ENCODE measurements at places on chromosomes 7 and 10.

- no peak for DNase-seq
Observed at GRCh38 chr10:26556748-26557640, 118.9 kb downstream of the APBB1IP start.

DNA sequence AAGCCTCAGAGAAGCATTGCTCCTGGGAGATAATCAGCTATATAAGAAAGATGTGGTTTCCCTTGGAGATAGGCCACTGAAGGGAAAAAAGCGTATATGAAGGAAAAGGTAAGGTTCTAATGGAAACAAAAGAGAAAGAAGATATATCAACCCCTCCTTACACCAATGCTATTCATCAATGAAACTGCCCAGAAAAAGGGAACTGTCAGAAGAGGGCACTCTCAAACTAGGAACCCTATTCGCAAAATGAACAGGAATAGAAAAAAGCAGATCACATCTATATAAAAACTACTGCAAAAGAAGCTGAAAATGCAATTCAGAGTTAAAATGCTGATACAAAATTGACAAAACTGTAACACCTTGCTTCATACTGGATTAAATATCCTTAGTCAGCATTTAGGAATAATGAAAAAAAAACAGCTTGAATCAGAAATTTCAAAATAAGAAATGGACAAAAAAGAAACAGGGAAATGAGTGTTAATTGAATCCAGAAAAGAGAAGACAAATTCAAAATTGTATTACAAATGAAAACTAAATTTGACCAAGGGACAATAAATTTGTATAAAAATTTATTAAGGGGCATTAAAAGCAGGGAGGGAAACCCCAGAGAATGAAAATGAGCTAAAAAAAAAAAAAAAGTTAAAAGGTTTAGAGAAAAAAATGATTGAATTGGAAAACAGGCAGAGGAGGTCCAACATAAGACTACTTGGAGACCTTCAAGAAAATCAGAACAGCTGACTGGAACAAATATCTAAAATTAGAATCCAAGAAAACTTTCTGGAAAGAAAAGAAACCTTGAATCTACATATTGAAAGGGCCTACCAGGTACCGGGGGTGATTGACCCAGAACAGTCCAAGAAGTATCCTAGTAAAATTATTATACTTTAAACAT is 17.9 kb downstream of the NHLRC2 start:
- DNase-seq, result no peak

GRCh38 chr10:93410697-93411348 is 71.3 kb downstream of the MYOF start:
- DNase-seq, result no peak

DNA sequence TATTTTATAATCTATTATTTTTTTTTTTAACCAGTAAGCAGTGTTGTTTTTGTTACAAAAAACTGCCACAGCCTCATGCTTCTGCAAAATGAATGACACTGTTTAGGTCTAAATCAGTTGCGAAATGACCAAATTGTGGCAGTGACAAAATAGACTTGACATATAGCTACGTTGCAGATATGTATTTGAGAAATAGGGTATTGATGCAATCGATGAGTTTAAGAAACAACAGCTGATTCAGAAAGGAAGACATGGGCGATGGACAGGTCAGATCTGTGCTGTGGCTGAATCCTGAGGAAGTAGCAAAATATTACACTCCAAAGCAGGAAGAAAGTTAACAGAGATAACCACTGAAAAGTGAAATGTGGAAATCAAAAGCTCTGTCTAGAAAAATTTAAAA is 89.0 kb upstream of the STEAP4 start:
- DNase-seq, result no peak

DNA sequence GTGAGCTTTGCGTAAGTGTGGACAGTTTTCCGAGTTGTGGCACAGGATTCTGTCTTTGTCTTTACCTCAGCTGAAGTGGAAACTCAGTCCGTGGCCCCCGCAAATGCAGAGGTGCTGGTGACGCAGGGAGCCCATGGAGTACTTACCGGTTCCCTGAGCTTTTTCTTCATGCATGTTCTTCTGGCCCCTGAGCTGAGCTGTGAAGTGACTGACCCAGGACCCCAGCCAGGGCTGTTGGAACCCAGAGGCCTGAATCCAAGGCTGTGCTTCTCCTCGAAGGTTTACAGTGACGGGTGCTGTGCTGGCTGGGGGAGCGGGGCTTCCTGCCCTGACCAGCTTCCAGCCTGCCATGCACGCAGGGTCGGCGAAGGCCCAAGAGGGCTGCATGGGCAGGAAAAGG is 223.5 kb downstream of the GLRX3 start:
- DNase-seq, result no peak

- DNase-seq, result no peak
Observed at GRCh38 chr7:30930621-30931020, 19.0 kb downstream of the AQP1 start.

DNA sequence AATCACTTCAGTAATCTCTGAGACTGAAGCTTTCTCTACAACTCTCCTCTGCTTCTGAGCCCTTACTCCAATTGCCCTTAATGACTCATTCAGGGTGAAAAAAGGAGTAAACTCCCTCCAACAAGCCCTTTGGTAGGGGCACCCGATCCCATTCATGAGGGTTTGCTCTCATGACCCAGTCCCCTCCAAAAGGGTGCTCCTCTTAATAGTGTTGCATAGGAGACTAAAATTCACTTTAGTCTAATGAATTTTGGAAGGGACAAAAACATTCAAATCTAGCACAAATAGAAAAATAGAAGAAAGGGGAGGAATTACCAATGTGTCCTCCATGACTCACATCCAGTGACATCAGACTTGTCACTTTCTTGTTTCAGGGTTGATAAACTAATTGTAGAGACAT is 66.2 kb upstream of the CCNY start:
- no peak for DNase-seq

- DNase-seq, result peak; percentile 25
Observed at GRCh38 chr10:93068411-93069244, 5.1 kb upstream of the CYP26A1 start.

DNA sequence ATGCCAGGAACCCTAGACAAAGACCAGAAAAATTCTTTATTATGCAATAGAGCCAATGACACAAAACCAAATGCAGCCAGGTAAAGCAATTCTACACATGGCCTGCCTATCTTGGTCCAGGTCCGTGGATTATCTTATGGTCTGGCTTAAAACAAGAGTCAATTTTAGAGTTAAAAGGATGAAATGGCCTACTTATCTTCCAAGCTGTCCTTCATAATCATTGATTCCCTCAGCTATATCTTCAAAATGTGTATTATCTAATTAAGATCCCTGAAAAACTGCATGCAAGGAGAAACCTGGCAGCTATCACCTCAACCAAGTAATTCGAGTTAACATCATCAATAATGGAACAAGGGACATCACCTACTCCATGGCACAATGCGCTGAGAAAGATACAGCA is 479.4 kb upstream of the NRP1 start:
- DNase-seq, result no peak

GRCh38 chr7:46710927-46711326 is 789.9 kb upstream of the IGFBP3 start:
- DNase-seq, result no peak

DNA sequence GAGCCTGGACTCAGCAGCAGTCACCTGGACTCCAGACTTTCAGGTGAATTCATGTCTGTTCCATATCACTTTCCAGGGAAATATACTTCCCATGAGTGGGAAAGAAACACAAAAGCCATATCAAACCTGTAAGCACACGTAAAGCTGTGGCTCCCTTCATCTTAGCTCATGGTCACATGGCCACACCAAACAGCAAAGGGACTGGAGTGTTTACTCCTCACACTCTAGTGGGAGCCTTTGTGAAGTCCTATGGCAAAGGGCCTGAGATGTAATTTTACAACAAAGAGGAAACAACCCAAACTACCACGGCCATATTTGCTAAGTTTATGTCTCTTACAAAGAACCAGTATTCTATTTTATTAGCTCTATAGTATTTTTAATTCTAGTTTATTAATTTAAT is 16.3 kb downstream of the SFTPA1 start:
- DNase-seq, result no peak
